ENCODE measurements at places on chromosomes 2 and 18. TPM values are rescaled to one million over a fixed set of nuclear protein-coding genes. Genes with fewer than 3 reads are reported as not detected.

DNA sequence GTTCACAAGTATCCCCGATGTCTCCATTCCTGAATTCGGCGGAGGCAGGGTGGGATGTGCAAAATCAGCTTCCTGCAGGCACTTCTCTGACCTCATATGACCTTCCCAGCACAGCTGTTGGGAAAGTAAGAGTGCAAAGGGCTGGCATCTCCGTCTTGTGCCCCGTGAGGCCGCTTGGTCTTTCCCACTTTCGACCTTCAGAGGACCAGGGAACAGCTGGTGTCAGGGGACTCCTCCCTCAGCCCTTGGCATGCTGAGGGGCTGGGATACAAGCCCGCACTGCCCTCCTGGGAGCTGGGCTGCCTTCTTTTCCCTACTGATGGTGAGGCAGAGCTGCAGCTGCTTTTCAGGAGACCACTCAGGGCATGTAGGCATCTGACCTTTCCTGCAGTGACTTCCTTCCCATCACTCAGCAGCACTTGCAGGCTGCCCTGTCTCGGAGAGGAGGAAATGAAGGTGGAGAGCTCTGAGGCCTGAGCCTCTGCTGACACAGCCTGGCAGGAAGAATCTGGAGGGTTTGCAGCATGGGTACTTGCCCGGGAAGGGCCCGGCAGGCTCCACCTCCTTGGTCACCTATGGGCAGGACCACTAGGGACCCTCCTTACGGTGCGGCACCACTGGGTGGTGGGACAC, 277.2 kb upstream of the HS6ST1 start:
- H3K36me3 ChIP-seq: no peaks in the 10 kb centered on the region
- no peak for DNase-seq
- no peak overlapping the region for H3K4me3 ChIP-seq
- H3K27me3 ChIP-seq: no peaks in the 10 kb centered on the region

- no peaks in the 10 kb centered on the region for H3K36me3 ChIP-seq
- DNase-seq: no peak
Measured at GRCh38 chr2:226334981-226335720, 464.5 kb downstream of the IRS1 start.

GMCL1 gene
- 12.4 TPM for total RNA-seq

CHMP1B gene
- total RNA-seq: 32.9 TPM

CNTNAP5 gene
- not detected for total RNA-seq

DNA sequence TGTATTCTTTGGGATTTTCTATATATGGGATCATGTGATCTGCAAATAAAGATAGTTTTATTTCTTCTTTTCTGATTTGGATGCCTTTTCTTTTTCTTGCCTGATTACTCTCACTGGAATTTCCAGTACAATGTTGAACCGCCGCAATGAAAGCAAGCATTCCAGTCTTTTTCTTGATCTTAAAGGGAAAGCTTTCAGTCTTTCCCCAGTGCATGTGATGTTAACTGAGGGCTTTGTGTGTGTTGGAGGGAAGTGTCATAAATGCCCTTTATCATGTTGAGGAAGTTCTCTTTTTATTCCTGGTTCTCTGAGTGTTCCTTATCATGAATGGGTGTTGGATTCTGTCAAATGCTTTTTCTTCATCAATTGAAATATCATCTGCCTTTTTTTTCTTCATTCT, 16.9 kb upstream of the CYBRD1 start:
- no peak overlapping the region for H3K4me3 ChIP-seq
- H3K36me3 ChIP-seq: no peaks in the 10 kb centered on the region
- no peaks in the 10 kb centered on the region for H3K27me3 ChIP-seq
- H3K4me1 ChIP-seq: peaks cover 9% of the 10 kb centered on the region
- H3K27ac ChIP-seq: peak overlapping the region; percentile 30

GRCh38 chr18:46318356-46318755, 214.2 kb downstream of the HAUS1 start:
- H3K4me3 ChIP-seq: no peak overlapping the region
- no peak overlapping the region for H3K27ac ChIP-seq
- DNase-seq: no peak
- peaks cover 8% of the 10 kb centered on the region for H3K4me1 ChIP-seq

GRCh38 chr18:58862851-58863538, 1.7 kb upstream of the ZNF532 start:
- H3K4me3 ChIP-seq: peak overlapping the region; percentile 52
- DNase-seq: peak; percentile 60
- no peaks in the 10 kb centered on the region for H3K27me3 ChIP-seq

KCNG3 gene
- 7.1 TPM for total RNA-seq

DNA sequence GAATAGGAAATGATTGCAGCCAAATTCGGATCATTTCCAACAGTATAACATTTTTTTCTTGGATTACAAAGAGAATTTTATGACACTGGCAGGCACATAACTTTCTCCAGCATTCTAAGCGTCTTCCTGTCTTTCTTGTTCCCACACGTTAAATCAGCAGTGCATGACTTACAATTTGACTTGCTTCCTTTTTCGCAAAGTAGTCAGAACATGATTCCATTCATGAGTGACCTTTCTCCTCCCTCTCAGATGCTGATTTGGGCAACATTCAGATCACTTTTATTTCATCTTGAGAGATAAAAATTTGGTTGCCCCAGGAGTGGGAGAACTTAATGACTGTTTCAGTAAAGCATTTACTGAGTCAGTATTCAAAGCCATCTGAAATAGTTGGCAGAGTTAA, 858.7 kb upstream of the ACVR2A start:
- DNase-seq: no peak
- no peak overlapping the region for H3K27ac ChIP-seq
- no peaks in the 10 kb centered on the region for H3K36me3 ChIP-seq
- H3K4me1 ChIP-seq: no peaks in the 10 kb centered on the region

- H3K36me3 ChIP-seq: no peaks in the 10 kb centered on the region
- DNase-seq: no peak
- H3K4me1 ChIP-seq: no peaks in the 10 kb centered on the region
- H3K4me3 ChIP-seq: no peak overlapping the region
Measured at GRCh38 chr18:50405582-50406271, 30.9 kb downstream of the SKA1 start.

DNA sequence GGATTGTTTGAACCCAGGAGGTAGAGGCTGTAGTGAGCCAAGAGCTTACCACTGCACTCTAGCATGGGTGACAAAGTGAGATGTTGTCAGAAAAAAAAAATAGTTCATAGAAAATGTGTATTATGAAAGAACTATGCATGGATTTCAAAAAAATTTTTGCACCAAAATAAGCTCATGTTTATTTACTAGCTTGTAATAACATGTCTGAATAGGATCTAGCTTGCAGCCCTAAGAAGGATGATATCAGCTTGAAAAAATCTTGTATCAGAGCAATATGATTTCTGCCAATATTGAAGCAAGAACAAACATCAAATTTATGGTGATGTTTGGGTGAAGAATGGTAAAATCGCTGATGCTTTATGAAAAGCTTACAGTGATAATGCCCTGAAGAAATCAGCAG, 97.0 kb upstream of the RFX8 start:
- H3K4me1 ChIP-seq: no peaks in the 10 kb centered on the region
- no peak overlapping the region for H3K4me3 ChIP-seq
- no peaks in the 10 kb centered on the region for H3K36me3 ChIP-seq

COL4A4 gene
- total RNA-seq: not detected

GRCh38 chr2:175066411-175066810, 61.2 kb upstream of the CHN1 start:
- no peak overlapping the region for H3K27ac ChIP-seq
- H3K36me3 ChIP-seq: no peaks in the 10 kb centered on the region
- H3K4me1 ChIP-seq: no peaks in the 10 kb centered on the region
- no peak overlapping the region for H3K4me3 ChIP-seq

DNA sequence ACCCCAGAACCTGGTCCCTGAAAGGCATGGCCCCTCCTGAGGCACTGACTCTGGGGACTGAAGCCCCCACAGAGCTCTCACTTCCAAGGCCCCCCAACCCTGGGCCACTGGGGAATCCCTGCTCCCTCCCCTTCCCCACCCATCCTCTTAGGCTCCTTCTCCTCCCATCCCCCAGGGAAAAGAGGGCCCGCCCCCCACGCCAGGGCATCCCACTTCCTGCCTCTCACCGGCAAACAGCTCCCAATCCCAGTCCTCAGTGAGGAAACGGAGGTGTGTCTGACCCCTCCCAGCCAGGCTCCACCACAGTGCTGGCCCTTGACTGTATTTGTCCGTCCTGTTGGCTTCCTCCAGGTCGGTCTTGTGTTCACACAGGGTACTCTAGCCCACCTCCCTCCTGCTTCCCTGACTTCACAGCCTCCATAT, 35.0 kb upstream of the PTMA start:
- H3K36me3 ChIP-seq: no peaks in the 10 kb centered on the region
- H3K27me3 ChIP-seq: no peaks in the 10 kb centered on the region
- peak overlapping the region; percentile 24 for H3K4me3 ChIP-seq
- peak overlapping the region; percentile 88 for H3K27ac ChIP-seq

MYOM1 gene
- total RNA-seq: not detected

DNA sequence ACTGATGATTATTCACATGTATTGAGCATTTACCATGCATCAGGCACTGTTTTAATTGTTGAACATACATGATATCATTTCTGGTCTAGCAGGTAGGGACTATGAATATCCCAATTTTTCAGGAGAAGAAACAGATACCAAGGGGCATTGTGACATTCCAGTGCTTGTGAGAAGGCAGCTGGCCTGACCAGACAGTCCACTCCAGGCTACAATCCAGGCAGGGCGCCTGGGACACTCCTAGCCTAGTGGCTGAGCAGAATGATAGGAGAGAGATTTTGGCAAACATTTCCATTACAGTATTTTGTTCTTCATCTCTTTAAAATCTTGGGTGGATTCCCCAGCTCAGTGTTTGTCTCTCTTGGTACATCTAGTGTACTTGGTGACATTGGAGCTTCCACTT, 24.9 kb downstream of the ZNF892 start:
- H3K4me3 ChIP-seq: no peak overlapping the region
- H3K36me3 ChIP-seq: no peaks in the 10 kb centered on the region
- no peak overlapping the region for H3K27ac ChIP-seq
- H3K4me1 ChIP-seq: no peaks in the 10 kb centered on the region

RFX8 gene
- total RNA-seq: 0.68 TPM

FEV gene
- total RNA-seq: not detected

- no peak for DNase-seq
- no peaks in the 10 kb centered on the region for H3K36me3 ChIP-seq
- H3K4me3 ChIP-seq: no peak overlapping the region
- H3K27ac ChIP-seq: no peak overlapping the region
Measured at GRCh38 chr2:29876374-29876773, 45.0 kb downstream of the ALK start.

All from SJSA1 (cell line).